ENCODE measurements at places on chromosomes 16 and 17.

- no peak for DNase-seq
Observed at GRCh38 chr16:25691519-25692091, at the start of gene HS3ST4. Gene HS3ST4, plus strand, starts transcription at chr16:25691959.

DNA sequence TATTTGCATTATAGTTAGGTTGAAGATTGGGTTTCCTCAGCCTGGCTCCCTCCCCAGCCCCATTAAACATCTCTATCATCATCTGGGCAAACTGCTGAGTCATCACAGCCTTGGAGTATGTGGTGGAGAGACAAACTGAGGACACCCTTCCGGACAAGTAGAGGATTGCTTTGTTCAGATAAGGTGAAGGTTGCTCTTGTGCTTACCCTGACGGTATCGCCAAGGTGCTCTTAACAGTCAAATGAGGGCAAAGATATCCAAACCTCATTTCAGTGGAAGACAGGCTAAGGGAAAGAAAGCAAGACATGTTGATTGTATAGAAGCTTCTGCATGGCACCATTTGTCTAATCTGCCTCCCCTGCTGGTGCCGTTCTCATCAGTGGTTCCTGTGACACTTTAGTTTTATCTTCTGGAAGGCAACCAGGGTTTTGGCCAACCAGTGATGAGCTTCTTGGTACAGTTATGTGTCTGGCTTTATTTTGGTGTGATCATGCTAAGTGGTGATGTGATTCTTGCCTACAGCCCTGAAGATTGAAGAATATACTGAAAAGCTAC lies 56.9 kb upstream of the LGALS9 start:
- DNase-seq = no peak

GRCh38 chr16:85492295-85492864 lies 120.7 kb upstream of the GSE1 start:
- no peak for DNase-seq

DNA sequence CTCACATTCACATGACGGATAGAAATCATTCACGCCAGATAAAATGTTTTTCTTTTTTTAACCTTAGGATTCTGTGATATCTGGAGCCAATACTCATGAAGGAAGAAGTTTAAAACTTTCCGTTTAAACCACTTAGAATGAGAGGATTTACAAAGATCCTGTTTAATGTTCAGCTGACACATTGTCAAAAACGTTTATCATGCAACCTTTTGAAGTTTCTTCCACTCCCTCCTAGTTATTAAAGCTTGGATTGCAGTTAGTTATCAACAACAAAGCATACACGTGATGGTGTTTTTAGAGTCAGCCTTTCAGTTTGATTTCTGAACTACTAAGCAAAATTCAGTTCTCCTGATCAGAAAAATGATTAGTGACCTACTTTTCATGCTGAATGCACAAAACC lies 143.3 kb upstream of the AXIN2 start:
- no peak for DNase-seq

DNA sequence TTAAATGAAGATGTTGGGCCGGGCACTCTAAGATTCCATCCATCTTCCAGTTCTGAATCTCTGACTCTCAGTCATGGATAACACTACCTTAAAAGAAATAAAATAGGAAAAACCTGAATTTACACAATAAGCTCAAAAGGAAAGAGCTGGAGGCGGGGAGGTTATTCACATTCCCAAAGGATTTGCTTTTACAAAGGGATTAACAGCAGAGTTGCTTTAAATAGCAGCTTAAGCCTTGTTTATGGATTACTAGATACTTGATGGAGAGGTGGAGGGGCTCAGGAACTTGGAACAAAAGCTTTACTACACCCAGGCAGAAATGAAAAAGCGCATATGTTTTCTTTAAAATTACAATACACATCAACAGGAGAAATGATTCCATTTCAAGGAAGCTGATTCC lies 84.5 kb downstream of the XYLT1 start:
- no peak for DNase-seq

GRCh38 chr16:80273635-80274538 lies 266.9 kb upstream of the DYNLRB2 start:
- DNase-seq = no peak

GRCh38 chr17:68963958-68964357 lies 8.8 kb upstream of the ABCA8 start:
- DNase-seq = no peak

GRCh38 chr17:1376061-1376460 lies 24.0 kb downstream of the YWHAE start:
- DNase-seq = no peak

GRCh38 chr16:16108759-16109158 lies 114.5 kb downstream of the ABCC6 start:
- DNase-seq = no peak
